Stimulated activated CD4-positive, alpha-beta T cell treated with anti-CD3 and anti-CD28 coated beads, Interleukin-1b, Interleukin-23, amount 100 ng/mL, for 4 hours (primary cell): ENCODE measurements at places on chromosomes 1 and 21.
A peak's percentile ranks its signal among the peaks of the same experiment; 100 is the strongest.

DNA sequence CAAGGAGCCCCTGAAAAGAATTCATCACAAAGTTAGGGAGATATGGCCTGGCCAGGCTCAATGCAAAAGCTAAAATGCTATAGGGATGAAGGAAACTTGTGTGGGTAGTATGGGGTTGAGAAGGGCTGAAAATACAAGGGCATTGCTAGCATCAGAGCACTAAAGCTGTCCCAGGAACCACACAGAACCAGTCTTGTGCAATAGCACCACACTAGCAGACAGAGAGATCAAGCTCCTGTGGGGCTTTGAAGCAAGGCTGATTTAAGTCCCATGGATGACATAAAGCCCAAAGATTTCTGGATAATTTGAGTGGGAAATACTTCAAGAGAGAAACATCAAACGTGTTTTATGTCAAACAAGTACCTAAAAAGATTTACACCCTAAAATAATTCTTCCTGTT lies 97.1 kb downstream of the VAV3 start:
- no peak for DNase-seq

- no peak for DNase-seq
Observed at GRCh38 chr21:16928439-16928838, 584.4 kb upstream of the CXADR start.

DNA sequence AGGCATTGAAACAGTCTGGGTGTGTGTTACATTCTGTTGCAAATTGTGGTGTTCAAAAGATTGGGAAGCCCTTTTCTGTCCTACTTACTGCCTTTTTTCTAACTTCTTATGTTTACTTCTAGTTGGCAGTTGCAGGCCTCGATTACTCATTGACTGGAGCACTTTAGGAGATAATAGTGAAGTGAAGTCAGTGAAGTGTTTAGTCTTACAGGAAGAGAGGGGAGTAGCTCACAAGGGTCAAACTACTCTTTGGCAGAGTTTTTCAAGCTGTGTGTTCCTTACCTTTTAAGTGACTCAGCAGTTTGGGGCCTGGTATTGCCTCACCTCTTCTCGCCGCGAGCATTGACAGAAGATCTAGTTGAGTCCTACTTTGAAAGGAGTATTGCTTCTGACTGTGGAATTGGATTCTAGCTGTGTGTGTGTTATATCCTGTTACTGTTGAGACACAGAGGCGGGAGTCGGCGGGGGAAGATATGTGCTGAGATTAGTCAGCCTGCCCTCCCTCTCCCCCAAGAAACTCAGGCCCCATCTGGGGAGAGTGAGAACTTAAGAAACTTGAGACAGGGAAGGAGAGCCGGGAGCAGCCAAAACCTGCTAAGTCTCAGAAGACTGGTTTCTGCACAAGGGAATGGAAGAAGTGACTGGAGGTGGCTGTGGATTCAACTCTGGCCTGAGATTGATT lies 19.3 kb downstream of the AHCYL1 start:
- DNase-seq = peak; percentile 14

GRCh38 chr1:24567792-24568388 lies 12.0 kb downstream of the NCMAP start:
- DNase-seq = no peak

GRCh38 chr1:12757836-12758235 lies 11.8 kb downstream of the CFAP107 start:
- no peak for DNase-seq

- no peak for DNase-seq
Observed at GRCh38 chr1:83931658-83932253, 67.2 kb downstream of the TTLL7 start.

- DNase-seq = no peak
Observed at GRCh38 chr1:165773324-165773965, 4.8 kb upstream of the TMCO1 start.

DNA sequence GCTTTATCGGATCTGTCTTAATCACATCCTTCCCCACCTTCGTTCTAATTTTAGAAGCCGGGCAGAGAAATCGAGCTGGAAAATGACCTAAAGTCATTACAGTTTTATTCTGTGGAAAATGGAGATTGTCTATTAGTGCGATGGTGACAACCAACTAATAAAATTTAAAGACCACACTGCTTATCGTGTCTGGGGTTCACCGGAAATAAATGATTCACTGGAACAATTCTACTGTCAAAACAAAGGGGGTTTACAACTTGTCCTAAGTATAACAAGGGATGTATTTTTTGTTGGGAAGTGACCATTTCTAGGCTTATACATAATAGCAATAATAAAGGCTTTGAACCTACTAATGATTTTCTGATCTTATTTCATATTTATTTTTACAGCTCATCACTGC lies 55.6 kb downstream of the B3GALNT2 start:
- DNase-seq = no peak

GRCh38 chr1:119794876-119795240 lies 16.4 kb downstream of the REG4 start:
- no peak for DNase-seq

GRCh38 chr1:241779897-241780296 lies 68.1 kb upstream of the EXO1 start:
- DNase-seq = no peak

DNA sequence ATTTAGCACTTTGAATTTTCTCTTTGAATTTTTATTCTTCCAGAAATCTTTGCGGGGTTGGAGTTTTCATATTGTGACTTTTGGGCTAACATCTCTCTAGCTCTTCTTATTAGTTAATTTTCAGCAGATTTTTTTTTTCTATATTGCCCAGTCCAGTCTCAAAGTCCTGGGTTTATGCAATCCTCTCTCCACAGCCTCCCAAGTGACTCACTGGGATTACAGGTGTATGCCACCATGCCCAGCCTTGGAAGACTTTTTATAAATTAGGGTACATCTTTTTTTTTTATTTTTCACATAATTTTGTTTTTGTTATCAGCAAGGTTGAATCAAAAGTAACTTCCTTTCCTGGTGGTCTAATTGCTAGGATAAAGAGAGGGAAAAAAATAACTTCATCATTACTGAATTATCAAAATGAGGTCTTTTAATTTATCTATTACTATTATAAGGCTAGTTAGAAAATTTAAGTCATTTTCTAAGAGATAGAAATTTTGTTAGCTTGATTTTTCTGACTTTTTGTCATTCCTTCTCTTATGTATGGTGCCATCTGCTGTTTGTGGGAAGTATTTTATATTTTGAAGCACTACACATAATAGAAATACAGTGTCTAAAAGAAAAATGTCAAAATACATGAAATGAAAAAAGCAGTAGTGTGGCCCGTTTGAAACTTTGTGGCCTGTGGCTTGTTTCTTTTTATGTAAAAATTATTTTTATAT lies 273.4 kb upstream of the CACYBP start:
- no peak for DNase-seq

DNA sequence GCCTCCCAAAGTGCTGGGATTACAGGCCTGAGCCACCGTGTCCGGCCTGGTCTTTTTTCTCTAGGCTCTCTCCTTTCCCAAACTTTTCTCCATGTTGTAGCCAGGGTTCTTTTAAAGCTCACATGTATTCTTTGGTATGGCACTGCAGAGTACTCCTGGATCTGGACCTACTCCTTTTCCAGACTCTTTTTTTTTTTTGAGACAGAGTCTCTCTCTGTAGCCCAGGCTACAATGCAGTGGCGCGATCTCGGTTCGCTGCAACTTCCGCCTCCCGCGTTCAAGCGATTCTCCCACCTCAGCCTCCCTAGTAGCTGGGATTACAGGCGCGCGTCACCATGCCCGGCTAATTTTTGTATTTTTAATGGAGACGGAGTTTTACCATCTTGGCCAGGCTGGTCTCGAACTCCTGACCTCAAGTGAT lies 602 bp upstream of the MED18 start:
- DNase-seq = no peak

GRCh38 chr1:245516284-245516759 lies 361.5 kb downstream of the KIF26B start:
- DNase-seq = no peak

DNA sequence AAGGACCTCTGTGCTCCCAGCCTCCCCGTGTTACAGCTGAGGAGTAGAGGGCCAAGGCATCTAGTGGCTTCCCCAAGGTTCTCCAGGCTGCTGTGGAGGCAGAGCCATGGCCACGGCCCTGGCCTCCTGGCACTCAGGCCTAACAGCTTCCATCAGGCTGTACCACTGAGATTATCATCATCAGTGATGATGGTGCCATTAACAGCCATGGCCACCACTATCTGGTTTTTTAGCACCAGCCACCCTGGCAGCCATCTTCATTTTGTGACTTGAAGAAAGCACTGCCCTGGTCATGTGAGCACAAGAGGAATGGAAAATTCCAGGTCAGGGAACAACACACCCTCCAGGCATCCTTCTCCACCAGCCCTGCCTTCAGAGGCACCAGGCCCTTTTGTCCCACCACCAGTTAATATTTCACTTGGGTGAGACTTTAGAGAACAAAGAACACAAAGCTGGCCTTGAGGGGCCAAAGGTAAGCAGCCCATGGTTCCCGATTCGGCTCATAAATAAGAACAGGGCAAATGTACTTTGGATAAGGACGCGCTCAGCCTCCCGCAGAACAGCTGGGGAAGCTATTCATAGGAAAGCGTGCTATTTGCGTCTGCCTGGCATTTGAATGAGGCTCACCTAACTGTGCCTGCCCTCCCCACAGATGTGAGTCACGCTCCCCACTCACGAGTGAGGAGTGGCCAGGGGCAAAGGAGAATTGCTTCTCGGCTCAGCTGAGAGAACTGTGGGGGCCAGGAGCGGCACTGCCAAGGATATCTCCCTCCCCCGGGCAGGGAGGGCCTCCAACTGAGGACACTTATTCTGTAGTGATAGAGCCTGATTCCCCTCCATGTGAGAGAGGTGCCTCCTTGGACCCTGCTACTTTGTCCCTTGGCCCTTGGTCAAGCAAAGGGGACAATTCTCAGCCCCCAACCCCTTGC lies 95.6 kb downstream of the CD58 start:
- DNase-seq = no peak

DNA sequence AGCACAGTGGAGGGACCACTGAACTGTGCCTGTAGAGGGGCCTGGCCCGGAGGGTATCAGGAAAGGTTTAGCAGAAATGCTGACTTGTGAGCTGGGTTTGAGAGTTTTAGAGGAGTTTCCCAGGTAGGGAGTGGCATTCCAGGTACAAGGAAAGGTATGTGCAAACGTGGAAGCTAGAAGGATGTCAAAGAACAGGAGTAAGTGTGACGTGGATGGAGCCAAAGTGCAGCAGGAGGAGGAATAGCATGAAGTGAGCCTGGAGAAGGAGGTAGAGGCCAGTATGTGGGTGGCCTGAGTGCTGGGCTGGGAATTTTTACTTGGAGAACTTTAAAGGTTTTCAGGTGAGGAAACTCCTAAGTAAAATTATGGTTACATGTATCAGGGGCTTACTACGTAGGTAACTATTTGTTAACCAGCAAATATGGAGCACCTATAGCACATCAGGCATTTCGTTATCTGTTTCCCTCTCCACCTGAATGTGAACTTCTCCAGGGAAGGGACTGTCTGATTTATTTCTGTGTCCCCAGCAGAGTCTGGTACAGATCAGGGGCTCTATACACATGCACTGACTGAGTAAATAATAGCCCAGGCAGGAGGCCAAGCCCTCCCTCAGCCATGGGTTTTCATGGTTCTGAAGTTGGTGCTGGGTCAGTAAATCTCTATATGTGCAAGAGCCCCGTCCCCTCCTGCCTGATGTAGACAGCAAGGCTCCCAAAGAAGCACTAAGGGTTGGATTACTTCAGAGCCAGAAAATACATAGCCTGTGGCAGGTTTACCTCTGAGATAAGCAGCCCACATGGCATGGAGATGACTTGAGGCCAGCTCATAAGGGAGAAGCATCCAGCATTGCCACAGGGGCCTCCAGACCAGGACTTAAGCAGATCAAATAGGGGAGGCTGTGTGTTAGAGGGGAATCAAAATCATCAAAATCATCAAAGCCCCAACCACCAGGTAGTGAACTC lies 43.4 kb downstream of the CDCP2 start:
- DNase-seq = no peak

- no peak for DNase-seq
Observed at GRCh38 chr1:30258876-30259275, 464.5 kb downstream of the MATN1 start.

GRCh38 chr21:38067086-38067739 lies 151.0 kb upstream of the KCNJ6 start:
- no peak for DNase-seq

DNA sequence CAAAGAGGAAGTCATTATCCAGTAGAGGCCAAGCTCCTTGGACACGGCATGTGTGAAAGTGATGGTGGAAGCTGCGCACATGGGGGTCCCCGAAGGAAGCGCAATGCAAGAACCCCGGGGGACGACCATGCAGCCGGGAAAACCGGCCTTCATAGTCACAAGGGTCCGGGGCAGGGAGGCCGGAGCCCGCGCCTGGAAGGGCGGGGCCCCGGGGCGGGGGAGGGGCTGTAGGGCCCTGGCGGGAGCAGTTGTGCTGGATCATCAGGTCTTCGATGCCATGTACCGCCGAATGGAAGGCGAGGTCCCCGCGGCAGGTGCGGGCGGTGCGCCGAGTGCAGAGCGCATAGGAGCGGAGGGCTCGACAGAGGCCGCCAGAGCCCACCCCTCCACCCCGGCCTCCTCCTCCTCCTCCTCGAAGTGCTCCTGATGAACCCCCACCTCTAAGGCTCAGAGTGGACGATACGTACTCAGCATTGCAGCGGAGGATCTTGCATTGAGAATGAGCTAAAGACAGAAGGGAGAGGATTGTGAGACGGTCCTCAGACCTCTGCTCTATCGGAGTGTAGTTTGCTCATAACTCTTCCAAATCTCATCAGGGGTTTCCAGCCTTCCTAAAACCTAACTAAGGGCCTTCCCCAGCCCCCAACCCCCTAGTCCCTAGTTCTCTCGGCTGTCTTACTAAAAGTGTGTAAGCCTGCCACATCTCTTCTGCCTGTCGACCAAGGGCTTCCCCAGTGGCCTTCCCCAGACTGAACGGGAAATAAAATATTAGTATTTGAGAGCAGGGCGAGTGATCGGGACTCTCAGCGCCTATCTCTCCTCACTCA lies 2.1 kb downstream of the HJV start:
- DNase-seq = no peak

- no peak for DNase-seq
Observed at GRCh38 chr1:206083750-206084149, 30.8 kb downstream of the RHEX start.

GRCh38 chr1:232250838-232251237 lies 379.1 kb downstream of the SIPA1L2 start:
- no peak for DNase-seq

DNA sequence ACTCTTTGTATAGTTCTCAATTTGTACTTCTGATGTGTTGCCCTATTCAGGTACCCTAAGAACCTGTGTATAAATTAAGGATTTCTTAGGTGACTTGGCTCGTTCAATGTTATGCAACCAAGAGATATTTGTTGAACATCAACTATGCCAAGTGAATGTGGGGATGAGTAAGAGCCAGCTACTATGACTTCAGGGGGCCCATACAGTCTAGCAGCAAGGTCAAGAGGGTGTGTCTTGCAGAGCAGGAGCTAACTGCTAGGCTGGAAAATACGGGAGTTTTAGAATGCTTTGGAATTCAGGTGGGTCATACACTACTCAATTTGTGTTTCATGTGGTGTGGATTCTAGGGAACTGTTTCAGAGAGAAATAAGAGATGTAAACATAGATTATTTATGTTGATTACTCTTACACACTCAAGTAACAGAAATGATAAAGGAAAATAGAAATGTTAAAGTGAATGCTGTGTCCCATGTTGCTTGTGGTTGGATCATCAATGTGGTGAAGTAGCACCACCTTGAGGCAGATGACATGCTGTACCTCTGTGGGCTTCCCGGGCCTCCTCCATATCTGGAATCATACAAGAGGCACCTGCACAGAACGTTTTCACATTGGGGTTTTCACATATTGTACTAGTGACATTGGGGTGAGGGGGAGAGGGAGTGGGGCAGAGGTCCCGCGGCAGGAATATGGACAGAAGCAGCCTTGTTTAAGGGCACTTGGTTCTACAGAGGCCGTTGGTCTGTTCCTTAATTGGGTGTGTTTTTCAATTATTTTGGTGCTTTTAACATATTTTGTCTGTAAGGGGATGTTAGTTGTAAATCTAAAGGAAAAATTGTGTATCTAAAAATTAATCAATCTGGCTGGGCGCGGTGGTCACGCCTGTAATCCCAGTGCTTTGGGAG lies 12.4 kb downstream of the ARPC5 start:
- no peak for DNase-seq
